MCF 10A (cell line): ENCODE measurements at places on chromosomes 11 and 22. TPM values are rescaled to one million over a fixed set of nuclear protein-coding genes. Genes with fewer than 3 reads are reported as not detected.
A peak's percentile ranks its signal among the peaks of the same experiment; 100 is the strongest.

DNA sequence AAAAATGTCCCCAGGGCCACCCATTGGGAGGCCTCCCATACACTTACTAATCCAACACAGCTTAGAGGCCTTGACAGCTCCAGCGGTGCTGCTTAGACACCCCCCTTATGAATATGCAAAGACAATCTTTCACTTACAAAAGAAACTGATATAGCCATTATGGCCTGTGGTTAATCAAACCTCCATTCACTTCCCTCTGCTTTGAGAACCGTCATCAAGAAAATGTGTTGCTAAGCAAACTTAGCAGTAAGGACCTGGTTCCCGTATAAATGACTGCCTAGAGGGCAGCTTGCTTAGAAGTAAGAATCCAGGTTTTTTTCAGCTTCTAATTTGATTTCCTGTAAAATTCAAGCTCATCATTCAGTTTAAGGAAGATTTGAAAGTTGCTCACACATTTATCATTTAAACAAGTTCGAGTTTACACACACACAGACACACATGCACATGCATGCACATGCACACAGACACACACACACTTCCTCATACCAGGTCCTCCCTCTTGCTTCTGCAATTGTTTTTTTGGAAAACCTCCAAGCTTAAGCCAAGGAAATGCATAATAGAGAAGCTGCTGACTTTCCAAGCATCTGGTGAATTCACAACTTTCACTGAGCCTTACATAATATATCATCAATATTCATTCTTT, 137.7 kb upstream of the BLID start:
- no peak overlapping the region for H3K4me3 ChIP-seq
- DNase-seq = peak; percentile 29
- no peaks in the 10 kb centered on the region for H3K27me3 ChIP-seq
- H3K36me3 ChIP-seq = peaks cover 11% of the 10 kb centered on the region

DNA sequence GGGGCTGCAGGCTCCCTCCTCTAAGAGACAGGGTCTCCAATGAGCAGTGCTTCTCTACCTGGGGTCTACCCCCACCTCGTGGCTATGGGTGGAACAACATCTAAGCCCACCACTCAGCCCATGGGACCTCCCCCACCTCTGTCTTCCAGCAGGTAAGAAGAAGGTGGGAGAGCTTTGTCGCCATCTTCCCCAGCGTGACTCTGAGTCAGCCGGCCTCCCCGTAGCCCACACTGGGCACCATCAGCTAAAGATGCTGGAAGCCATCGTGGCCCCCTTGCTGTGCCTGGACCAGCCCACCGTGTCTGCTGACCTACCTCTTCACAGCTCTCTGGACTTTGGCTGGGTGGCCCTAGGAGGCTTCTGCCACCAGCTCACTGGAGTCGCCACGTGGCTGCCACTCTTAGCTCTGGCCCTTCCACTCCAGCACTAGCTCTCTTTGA, 944 bp downstream of the C11orf86 start:
- H3K27me3 ChIP-seq = no peaks in the 10 kb centered on the region
- H3K36me3 ChIP-seq = no peaks in the 10 kb centered on the region
- peak overlapping the region; percentile 66 for H3K27ac ChIP-seq
- H3K4me1 ChIP-seq = peaks cover 21% of the 10 kb centered on the region

DNA sequence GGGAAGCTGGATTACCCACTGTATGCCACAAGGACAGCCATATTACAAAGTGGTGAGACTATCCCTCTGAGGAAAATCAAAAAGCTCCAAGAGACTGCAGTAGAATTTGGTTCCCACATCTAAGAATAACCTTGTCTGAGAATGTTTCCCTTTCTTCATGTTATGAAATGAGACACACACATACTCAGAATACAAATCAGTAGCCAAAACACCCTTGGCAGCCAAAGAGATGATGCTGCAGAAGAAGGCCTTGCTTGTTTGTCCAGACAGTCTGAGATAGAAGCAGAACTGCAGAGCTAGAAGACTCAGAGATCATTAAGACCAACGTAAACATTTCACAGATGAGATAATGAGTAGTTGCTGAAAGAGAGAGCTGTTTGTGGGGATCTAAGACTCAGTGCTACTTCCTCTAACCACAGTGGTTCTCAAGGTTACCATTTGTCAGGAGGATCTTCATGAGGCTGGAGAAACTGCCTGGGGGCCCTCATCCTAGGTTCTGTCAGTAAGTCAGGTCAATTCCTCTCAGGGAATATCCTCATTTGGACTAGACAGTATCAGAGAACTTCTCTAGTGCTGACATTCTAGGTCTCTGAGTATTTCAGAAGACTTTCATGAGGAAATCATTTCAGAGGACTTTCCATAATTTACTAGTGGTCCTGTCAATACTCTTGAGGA, 38.9 kb downstream of the RELT start:
- peaks cover 5% of the 10 kb centered on the region for H3K36me3 ChIP-seq
- no peaks in the 10 kb centered on the region for H3K27me3 ChIP-seq

GRCh38 chr22:39679652-39680051, 109.1 kb downstream of the CACNA1I start:
- peaks cover 3% of the 10 kb centered on the region for H3K4me1 ChIP-seq
- H3K4me3 ChIP-seq = no peak overlapping the region
- H3K27ac ChIP-seq = no peak overlapping the region
- DNase-seq = no peak
- H3K36me3 ChIP-seq = no peaks in the 10 kb centered on the region

The PAX6 gene
- not detected in 2 replicates for total RNA-seq
